T follicular helper cell (primary cell): ENCODE measurements at places on chromosomes 13 and 19.

GRCh38 chr13:102177431-102177830 is 224.4 kb downstream of the FGF14 start:
- DNase-seq, result no peak

- no peak for DNase-seq
These were observed 12.7 kb downstream of the PRAM1 start for GRCh38 chr19:8489561-8490394.

DNA sequence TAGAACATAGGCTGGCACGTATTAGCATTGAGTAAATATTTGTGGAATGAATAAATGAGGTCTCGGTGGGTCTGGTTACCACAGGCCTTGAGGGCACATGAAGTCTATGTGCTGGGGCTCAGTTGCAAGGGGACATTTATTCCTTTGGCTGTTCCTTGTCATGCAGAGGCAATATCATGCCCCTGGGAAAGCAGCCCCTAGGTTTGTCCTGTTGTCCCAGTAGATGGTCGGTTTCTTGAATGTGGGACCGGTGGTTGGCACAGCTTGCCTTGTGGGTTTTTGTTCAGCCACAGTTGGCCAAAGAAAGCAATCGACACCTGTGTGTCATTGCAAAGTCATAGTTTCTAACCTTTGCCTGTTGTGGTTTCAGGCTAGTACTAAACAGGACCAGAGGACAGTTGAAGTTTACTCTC is 24.7 kb upstream of the GPR183 start:
- no peak for DNase-seq

DNA sequence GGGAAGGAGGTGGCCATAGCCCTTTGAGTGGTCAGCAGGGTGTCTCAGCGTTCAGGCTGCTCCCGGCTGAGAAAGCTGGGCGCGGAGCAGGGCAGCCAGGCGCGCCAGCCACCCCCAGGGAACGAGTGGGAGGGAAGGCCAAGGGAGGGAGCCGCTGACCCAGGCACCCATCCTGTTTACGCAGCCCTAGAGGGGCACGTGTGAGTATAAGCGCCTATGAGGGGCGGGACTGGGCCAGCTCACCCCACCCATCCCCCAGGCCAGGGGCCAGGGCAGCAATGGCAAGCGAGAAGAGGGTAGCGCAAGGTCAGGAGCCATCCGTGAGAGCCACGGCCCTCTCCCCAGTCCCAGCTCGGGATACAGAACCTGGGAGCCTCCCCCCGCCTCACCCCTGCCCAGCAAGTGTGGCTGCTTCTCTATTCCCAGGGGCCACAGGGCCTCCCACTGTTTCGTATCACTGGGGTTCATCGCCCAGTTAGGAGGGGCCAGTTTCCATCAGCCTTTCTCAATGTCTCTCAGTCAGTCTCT is 897 bp upstream of the DMKN start:
- DNase-seq, result no peak

DNA sequence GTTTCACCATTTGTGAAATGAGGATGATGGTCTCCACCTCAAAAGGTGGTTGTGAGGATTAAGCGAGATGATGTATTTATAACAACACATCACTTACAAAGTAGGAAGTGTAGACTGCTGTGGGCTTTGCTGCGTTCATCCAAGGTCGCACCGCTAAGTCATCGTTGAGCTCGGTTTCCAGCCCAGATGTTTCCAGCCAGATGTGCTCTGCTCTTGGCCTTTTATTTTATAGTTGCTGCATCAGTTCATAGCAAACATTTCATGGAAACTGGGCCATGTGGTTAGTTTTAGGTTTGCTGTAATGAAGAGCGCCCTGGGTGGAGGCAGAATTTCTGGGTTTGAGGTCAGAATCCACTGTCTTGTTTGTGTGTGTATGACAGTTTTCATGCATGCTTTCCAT is 76.5 kb upstream of the RNF113B start:
- DNase-seq, result no peak

- no peak for DNase-seq
These were observed 1.3 kb downstream of the PALM start for GRCh38 chr19:709965-710571.

DNA sequence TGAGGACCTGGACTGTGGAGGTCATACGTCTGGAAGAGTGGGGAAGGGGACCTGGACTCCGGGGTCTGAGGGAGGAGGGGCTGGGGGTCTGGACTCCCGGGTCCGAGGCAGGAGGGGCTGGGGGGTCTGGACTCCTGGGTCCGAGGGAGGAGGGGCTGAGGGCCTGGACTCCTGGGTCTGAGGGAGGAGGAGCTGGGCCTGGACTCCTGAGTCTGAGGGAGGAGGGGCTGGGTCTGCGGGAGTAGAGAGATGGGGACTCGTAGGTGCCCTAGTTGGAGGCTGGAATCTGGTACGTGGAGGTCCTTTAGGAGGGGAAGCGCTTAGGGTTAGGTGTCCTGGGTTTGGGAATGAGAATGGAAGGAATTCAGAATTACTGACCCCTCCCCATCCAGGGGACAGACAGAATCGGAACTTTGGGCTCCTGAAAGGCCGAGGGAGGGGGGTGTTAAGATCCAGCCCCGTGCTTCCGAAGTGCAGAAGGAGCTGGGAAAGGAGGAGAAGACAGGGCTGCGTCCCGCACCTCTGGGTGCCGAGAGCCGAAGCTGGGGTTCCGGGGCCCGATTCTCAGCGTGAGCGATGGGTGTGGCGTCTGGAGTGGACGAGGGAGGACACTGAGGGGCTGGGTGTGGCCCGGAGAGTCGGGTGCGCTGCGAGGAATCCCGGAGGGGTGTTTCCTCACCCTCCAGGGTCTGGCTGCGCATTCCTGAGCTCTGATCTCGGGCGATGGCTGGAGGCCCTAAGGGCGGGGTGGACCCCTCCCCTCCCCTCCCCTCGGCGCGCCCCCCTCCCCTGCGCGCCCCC is 608 bp downstream of the MYADM start:
- no peak for DNase-seq

DNA sequence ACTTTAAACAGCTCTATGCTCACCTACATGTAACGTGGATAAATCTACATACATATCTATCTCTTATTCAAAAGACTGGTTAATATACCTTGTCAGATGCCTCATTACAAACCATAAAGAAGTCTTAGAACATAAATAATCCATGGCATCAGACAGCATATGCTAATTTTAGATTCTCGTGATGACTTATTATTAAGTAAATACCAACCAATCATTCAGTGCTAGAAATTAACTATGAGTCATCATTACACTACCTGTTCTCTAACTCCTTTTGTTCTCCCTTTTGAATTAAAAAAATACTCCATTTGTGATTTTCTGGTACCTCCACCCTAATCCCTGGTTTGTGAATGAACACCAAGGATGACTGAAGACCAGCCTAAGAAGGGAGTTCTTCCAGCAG is 754.3 kb upstream of the ARGLU1 start:
- no peak for DNase-seq

DNA sequence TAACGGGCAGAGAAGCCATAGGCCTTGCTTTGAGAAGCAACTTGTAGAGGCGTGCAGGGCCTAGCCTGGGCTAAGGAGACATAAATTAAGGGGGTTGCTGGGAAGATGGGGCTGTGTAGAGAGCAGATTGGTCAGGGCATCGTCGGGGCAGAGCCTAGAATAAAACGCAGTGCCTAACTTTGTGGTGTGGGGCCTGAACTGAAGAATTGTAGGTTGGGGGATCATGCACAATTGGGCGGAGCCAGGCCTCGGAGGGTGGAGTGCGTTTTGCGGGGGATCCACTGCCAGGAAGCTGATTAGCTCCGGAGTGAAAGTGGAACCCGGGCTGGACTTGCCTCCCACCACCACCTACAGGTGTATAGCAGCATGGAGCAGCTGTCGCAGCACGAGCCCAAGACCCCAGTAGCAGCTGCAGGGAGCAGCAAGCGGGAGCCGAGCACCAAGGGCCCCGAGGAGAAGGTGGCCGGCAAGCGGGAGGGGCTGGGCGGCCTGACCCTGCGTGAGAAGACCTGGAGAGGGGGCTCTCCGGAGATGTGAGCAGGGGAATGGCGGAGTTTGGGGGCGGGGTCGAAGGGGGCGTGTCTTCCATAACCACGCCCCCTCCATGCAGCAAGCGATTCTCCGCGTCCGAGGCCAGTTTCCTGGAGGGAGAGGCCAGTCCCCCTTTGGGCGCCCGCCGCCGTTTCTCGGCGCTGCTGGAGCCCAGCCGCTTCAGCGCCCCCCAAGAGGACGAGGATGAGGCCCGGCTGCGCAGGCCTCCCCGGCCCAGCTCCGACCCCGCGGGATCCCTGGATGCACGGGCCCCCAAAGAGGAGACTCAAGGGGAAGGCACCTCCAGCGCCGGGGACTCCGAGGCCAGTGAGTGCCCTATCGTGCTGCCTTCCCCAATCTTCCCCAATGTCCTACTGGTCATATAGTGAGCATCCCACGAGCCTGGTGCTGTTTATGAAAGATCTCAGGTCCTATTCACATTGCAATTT is 13.8 kb downstream of the DNASE2 start:
- DNase-seq, result peak; percentile 30

GRCh38 chr13:98105929-98106336 is 37.0 kb upstream of the FARP1 start:
- no peak for DNase-seq

DNA sequence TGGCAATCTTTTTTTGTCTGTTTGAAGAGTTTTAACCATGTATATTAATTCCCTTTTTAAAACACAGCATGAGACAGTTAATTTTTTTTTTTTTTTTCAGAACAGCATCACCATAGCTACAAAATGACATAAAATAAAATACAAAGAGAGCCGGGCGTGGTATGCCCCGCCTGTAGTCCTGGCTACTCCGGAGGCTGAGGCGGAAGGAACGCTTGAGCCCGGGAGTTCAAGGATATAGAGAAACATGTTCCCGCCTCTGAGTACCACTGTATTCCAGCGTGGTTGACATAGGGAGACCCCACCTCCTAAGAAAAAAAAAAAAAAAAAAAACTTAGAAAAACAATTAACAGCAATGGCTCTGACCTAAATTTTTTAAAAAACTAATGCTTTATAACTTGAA is 10.0 kb upstream of the INSR start:
- DNase-seq, result no peak

GRCh38 chr13:91384896-91385295 is 13.5 kb upstream of the GPC5 start:
- no peak for DNase-seq

- no peak for DNase-seq
These were observed 21.3 kb downstream of the ZNF626 start for GRCh38 chr19:20640023-20640422.

DNA sequence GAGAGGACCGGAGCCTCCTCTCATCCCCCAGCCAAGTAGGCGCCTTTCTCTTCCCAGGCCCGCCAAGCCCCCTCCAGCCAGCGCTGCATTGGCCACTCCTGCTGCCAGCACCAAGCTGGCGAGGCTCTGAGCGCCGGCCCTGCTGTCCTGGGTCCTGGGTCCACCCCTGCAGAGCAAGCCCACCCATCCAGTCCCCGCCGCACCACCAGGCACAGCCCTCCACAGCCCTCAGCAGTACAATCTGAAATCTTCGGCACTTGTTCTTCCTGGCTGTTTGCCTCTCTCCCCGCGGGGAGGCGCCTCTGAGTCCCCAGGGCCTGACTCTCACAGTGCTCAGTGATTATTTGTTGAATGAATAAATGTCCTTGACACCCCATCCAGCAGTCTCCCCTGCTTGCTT is 236.4 kb upstream of the SGCG start:
- DNase-seq, result no peak

- DNase-seq, result no peak
These were observed 8.5 kb downstream of the BLVRB start for GRCh38 chr19:40457048-40457447.

- DNase-seq, result no peak
These were observed 3.1 kb downstream of the FGF9 start for GRCh38 chr13:21673789-21674489.

GRCh38 chr13:39501702-39502324 is 101.2 kb downstream of the LHFPL6 start:
- DNase-seq, result no peak

GRCh38 chr13:27619728-27620376 is 477 bp downstream of the LNX2 start:
- peak; percentile 8 for DNase-seq

GRCh38 chr19:11028146-11028545 is 61.1 kb upstream of the LDLR start:
- DNase-seq, result no peak

- DNase-seq, result no peak
These were observed 72.9 kb downstream of the ARHGEF7 start for GRCh38 chr13:111187960-111188541.

GRCh38 chr13:31090961-31091624 is 70.6 kb downstream of the HSPH1 start:
- DNase-seq, result no peak

- DNase-seq, result no peak
These were observed 63.8 kb upstream of the LDLR start for GRCh38 chr19:11025445-11025844.

- DNase-seq, result no peak
These were observed 60.7 kb upstream of the FGF14 start for GRCh38 chr13:102462570-102462969.

DNA sequence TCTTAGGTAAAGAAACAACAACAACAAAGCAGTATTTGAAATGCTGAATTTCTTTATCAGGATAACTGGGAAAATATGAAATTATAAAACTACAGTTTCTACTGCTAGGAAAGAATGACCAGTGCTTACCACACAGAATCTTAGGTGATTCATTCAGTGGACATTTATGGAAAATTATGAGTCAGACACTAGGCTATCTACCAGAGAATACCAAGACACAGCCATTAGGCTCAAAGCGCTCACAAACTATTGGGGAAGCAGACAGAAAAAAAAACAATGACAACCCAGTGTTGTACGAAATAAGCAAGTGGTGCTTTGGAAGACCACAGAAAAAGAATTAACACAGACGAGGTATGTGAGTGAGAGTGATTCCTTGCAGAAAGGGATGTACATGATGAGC is 1019.5 kb downstream of the PCDH9 start:
- DNase-seq, result no peak

- DNase-seq, result no peak
These were observed 55.5 kb downstream of the BRCA2 start for GRCh38 chr13:32370805-32371204.

- no peak for DNase-seq
These were observed 23.3 kb upstream of the SPART start for GRCh38 chr13:36369268-36370107.

GRCh38 chr13:61728471-61728870 is 312.8 kb upstream of the PCDH20 start:
- DNase-seq, result no peak

- no peak for DNase-seq
These were observed 1370.7 kb upstream of the ATXN8OS start for GRCh38 chr13:68736961-68737360.
